ENCODE measurements at places on chromosomes 6 and 20.

DNA sequence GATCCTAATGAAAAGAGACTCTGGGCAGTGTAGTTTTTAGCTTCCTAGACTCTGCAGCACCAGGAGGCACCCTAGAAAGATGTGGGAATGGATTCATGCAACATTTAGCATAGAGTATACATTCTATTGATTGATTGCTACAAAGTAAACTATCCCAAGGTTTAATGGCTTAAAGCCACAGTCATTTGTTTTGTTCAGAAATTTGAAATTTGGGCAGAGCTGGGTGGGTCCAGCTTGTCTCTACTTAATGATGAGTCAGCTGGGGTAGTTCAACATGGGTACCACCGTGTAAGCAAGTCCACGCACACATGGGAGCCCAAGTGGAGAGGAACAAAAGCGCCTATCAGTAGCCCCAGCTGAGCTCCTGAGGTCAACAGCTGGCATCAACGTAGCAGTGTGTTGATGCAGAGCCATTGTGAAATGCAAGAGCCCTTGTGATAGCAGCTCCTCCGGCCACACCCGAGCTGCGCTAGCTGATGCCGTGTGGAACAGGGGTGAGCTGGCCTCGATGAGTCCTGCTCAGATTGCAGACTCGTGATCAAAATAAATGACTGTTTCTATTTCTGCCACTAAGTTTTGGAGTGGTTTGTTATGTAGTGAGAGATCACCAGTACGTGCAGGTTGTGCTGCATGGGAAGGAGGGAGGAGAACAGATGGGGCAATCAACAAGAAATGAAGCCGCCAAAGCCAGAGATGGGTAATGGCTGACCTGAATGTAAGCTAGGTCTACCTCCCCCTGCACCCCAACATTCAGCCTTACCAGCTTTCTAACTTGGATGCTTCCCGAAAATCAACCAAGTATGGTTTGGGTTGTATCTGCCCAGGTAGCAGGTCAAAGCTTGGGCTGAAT, 45.7 kb upstream of the TRAF3IP2 start:
- no peak for DNase-seq

DNA sequence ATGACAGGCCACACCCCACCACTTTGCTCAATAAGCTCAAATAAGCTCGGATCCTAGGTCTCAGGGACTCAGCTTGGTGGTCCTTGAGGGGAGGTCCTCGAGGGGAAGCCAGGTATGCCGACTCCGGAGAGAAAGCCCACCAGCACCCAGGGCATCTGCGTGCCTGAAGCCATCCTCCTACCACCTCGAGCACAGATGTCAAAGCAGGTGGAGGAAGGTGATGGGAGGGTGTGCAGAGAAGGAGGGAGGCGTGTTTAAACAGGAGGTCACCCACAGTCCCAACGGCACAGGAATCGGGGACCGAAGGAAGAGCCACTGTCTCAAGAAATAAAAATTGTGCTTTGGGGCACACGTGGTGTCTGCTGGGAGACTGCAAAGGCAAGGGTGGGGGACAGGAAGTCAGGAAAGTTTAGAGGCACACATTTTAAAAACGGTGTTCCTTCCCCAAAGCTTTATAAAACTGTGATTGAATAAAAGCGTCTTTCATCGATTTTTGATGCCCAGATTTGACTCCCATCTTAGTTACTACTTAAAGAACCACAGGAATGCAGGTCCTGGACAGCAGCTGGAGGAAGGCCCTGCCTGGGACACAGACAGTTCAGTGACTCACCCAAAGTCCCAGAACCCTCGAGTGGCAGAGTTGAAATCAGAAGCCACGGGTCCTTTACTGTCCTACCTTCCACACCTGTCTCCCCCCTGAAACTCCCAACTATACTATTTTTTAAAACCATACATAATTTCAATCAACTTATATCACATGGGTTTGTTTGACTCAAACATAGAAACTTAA, 221.0 kb upstream of the PDE10A start:
- no peak for DNase-seq

GRCh38 chr6:169099411-169100202, 154.0 kb downstream of the THBS2 start:
- no peak for DNase-seq

DNA sequence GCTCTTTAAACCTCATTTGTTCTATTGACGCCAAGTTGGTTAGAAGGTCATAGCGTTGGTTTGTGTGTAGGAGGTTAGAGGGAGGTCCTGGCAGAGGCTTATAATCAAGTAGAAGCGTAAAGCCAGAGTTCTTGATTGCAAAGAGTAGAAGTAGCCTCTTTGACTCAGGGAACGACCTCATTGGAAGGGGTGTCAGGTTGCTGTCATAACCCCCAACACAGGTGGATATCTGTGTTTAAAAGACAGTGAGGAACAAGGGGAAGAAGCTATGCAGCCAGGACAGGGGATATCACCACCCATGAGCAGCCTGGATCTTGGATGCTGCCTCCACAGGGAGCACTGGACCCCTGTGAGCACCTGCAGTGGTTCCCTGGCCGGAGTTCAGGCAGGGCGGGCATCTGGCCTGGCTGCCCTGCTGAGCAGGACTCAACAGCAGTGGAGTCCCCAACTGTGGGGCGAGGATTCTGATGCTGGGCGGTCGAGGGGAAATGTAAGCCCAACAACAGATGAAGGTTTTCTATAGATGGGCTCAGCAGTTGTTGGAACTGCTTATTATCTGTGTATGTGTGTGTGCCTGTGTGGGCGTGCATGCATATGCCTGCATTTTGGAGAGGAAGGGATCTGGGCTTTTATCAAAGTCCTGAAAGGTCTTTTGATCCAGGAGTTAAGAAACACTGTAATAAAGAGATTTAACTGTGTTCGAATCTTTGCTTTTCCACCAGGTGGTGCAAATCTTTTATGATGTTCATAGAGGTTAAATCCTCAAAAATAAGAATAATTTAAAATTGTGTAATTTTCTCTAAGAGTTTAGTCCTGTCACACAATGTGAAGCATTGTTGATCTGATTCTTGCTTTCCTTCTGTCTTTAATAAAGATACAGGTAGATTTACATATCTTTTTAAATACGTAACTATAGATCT, 27.7 kb downstream of the HIVEP1 start:
- DNase-seq = no peak

DNA sequence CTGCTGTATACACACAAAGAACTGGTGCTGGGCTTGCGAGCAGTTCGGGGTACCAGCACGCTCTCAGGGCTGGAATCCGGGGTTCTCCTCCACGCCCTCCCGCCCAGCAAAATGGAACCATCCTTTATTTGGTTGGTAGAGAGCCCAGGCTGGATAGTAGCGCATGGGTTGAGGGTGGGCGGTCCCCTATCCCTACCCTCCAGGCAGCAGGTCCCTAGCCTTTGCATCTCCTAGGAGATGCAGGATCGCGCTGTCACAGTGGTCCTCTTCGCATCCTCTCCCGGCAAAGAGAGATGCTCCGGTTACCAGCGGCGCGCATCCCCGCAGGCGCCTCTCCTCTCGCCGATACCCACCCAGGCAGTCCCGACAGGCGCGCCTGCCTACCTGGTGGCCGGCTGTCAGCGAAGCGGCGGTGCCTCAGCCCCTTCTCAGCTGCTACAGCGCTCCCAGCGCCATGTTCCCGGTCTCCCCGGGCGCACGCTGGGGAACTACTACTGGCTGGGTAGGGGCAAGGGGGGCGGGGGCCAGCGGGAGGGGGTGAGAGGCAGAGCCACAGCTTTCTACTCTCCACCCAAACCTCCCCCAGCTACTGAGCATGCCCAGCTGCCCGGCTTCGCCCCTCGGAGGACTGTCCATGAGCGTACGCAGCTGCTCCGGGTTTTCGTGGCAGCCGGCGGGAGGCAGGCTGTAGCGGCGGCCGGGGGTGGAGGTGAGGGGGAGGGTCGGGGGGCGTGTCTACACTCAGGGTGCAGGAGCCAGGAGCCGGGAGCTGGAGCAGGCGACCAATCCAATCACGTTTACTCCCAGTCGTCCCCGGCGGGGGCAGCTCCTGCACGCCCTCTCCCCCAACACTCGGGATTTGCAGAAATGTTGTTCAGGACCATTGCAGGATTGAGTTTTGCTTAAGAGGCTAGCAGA, at the start of gene PAK5:
Gene PAK5 (minus strand): TSS at position 699 of the 918 bp plus-strand sequence. CDS start 194,748 bp downstream, outside the sequence.
- no peak for DNase-seq

DNA sequence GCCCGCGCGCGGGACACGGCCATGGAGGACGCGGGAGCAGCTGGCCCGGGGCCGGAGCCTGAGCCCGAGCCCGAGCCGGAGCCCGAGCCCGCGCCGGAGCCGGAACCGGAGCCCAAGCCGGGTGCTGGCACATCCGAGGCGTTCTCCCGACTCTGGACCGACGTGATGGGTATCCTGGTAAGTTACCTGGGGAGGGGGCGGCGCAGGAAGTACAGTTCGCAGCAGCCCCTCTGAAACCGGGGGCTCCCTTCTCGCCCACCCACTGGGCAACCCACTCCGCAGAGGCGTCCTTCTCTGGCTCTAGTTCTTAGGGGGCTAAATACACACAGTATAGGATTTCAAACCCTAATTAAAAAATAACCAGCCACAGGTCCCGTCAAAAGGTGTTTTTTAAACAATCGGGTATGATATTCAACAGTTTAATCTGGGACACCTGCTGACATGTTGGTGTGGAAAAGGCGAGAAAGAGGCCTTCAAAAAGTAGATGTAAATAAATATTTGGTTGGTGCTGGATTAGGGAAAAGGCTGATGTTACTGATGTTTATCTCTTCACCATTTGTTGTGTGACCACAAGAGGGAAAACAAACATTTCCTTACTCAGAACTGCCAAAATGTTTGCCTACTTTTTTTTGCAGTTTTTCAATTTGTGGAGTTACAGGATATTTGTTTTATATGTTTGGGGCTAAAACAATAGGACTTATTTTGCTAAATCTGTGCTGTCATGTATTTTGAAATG, 577 bp downstream of the SASH1 start:
- DNase-seq = no peak

DNA sequence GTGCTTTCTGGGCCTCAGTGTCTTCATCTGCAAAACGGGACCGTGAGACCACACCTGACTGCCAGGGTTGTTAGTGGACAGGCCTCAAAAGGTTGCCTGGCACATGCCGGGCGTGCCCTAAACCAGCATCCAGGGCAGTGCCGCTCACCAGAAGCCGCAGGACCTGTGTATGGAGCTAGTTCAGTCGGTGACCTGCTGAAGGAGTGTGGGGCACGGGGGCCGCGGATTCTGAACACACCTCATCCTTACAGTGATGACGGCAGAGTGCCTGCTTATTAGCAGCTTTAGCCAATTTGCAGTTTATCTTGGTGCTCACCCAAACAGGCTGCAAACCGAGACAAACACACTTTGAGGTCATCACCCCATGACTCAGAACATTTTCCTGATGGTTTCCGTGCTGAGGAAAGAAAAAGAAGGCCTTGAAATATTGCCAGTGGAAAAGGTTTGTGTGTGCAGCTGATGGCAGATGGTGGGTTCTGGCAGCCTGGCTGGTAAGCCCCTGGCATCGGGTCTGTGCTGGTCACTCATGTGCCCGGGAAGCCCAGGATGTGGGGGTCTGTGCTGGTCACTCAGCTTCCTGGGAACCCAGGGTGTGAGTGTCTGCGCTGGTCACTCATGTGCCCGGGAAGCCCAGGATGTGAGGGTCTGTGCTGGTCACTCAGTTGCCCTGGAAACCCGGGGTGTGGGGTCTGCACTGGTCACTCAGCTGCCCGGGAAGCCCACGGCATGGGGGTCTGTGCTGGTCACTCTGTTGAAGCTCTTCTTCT, 153.8 kb downstream of the ERMARD start:
- DNase-seq = peak; percentile 9

DNA sequence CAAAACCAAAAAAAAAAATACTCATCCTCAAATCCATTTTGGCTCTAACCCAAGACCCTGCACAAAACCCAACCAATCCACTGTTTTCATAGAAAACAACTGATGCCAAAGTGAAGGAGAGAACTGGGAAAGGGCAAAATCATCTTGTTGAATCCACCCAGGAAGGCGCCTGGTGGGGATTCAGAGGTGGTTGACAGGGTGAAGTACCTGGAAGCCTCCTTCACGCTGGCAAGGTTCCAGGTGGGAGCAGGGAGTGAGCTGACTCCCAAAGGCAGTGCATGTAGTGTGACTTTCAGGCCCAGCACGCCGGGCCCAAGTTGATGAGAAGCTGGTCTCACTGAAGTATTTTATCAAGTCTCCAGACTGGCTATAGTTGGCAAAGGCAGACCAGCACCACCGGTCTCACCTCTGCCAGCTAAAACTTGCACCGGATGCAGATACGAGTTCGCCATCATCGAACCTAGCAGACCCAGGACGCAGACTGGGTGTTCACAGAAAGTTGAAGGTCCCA, 16.5 kb downstream of the PPP1R10 start:
- no peak for DNase-seq

DNA sequence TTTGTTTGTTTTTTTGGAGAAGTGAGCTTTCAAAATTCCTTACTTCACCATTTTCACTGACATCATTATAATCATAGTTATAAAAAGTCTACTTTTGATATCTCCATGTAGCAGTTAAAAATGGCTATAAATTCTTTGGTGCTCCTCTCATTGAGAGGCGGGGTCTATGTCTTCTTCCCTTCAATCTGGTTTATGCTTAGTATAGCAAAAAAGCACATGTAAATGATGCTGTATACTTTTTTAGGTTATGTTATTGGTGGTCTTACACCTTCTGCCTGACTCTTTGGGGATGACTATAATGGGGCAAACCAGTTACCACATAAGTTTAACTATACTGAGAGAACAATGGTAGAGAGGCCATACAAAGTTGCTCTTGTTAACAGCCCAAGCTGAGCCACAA, 289.6 kb downstream of the EPM2A start:
- DNase-seq = no peak

DNA sequence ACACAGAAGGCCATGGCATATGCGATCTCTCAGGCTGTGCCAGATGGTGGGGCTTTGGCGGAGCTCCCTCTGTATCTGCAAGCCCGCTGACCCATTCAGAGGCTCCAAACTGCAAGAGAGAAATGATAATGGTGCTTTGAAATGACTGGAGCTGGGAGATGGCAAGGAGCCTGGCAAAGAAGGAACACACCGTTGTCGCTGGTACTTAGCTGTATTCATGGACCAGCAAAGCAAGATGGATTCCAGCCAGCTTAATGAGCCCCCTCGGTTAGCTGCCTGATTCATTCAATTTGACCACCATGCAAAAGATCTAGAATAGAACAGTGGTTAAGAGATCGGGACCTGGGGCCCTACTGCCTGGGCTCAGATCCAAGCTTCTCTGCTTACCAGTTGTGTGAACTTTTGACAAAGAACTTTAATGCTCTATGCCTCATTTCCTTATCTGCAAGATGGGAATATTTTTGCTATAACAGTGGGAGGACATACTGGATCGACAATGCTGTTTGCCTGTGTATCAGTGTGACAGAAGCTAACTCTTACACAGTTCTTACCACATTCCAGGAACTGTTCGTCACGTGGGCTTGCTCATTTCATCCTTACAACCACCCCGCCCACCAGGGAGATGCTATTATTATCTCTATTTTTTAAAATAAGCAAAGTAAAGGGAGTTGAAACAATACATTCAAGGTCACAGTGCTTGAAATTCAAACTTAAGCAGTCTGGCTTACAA, 317.8 kb upstream of the SULF2 start:
- DNase-seq = no peak

- no peak for DNase-seq
Measured at GRCh38 chr20:57178582-57179111, 87.8 kb downstream of the BMP7 start.

DNA sequence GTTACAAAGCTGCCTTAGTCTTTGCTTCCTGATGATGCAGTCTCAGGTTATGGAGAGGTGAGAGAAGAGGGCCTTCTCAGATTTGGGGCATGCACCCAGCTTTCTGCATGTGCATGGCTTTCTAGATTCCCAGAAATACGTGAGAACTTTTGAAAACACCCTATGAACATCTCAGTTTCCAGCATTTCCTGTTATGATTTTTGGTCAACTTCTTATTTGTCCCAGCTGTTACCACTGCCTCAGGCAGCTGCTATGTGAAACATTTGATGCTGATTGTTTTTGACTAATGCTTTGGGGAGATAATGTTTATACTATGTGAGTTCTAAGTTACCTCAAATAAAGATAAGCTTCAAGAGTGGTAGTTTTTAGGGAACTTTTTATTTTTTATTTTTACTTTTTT, 9.5 kb upstream of the SNAP25 start:
- DNase-seq = no peak

Measured in GM04503 (cell line).